ENCODE measurements at places on chromosomes 5 and 9.

- DNase-seq, result no peak
Measured at GRCh38 chr9:121073038-121073437, 1.7 kb upstream of the CNTRL start.

DNA sequence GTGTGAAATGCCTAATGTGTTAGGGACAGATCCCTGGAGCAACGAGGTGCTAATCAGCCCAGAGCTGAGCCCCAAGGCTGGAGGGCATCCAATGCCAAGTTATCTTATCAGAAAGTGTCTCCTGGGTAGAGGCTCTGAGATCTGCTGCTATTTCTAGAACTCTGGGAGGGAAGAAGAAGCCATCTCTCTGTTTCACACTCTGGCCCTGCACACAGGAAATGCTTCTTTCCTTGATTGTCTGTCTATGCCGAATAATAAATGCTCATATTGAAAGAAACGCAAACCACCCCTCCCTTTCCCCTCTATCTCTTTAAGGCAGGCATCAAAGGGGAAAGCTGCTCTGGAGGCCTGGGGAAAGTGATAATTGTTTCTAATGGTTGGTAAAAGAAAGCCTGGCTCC lies 166.7 kb downstream of the PAPPA start:
- DNase-seq, result no peak

GRCh38 chr5:145925353-145925752 lies 11.0 kb upstream of the SH3RF2 start:
- DNase-seq, result no peak

DNA sequence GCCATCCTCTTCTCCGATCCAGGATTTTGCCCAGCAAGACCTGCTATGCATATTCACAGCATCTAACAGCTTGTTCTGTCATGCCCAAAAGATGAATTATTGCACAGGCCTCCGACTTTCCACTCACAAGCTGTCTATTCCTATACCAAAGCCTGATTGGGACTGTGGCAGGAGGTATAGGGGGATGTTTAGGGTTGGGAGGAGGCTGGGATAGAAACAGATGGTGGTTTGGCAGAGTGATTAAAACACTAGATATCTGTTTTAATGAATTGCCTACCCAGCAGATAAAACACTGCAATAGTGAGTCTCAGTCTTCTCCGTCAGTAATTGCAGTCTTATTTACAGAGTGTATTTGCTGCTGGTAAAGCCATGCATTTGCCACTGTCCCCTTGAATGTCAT lies 215.3 kb downstream of the TLR4 start:
- no peak for DNase-seq

GRCh38 chr9:86546712-86547111 lies 192.5 kb upstream of the TUT7 start:
- DNase-seq, result no peak

GRCh38 chr5:34564710-34565235 lies 91.4 kb upstream of the RAI14 start:
- no peak for DNase-seq

GRCh38 chr5:130151239-130151638 lies 247.0 kb downstream of the CHSY3 start:
- DNase-seq, result no peak

DNA sequence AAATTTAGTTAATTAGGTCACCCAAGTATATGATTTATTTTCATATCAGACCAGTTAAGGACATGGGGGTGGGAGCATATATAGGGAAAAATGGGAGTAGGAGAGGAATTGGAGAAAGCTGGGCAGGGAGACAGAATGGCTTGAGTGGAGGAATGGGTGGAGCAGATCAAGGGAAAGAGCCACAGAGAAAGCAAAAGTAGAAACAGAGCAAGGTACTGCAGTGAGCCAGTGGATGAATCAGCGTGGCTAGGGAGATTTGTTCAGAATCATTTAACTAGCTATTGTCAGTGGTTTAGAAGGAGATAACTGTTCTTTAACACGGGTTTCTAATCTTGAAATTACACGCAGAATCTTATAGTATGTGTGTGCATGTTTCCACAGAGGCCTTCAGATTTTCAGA lies 37.4 kb downstream of the SNX24 start:
- no peak for DNase-seq

GRCh38 chr5:36363101-36363500 lies 61.4 kb upstream of the RANBP3L start:
- DNase-seq, result no peak

DNA sequence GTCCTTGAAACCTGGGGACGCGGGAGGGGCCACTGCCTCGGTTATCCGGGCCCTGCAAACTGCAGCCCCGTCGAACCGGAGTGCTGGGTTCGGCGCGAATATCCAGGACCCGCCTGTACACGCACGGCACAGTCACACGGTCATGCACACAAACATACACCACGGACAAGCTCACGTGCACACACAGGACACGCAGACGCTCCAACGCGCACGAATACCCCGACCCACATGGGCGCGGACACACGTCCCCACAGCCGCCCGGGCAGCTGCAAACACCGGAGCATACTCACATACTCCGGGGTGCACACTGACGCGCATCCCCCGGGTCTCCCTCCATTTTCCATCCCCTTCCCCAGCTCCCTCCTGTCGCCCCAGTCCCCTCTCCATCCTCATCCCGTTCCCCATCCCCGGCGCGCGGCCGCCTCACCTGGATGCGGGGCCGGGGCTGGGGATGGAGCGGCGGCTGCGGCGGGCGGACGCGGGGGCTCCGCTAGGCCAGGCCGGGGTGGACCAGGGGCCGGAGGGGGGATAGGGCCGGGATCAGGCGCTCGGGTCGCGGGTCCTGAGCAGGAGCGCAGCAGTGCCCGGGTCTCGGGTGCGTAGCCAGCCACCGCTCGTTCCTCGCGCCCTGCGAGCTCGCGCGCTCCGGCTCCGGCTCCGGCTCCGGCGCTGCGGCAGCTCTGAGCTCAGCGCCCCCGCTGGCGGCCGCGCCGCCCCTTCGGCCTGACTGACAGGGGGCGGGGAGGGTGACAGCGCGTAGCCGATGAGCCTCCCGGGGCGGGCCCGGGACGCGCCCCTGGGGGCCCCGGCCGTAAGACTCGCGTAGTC lies at the start of the genes EIF4E1B and SNCB:
Gene EIF4E1B (plus strand): TSS at position 823 of the 828 bp plus-strand sequence. CDS start 12,113 bp downstream, outside the sequence.
Gene SNCB (minus strand): TSS at position 682 of the 828 bp plus-strand sequence. CDS start 880 bp downstream, outside the sequence.
- DNase-seq, result peak; percentile 32
